ENCODE measurements at places on chromosomes 5 and 9. TPM values are rescaled to one million over a fixed set of nuclear protein-coding genes. Genes with fewer than 3 reads are reported as not detected.

DNA sequence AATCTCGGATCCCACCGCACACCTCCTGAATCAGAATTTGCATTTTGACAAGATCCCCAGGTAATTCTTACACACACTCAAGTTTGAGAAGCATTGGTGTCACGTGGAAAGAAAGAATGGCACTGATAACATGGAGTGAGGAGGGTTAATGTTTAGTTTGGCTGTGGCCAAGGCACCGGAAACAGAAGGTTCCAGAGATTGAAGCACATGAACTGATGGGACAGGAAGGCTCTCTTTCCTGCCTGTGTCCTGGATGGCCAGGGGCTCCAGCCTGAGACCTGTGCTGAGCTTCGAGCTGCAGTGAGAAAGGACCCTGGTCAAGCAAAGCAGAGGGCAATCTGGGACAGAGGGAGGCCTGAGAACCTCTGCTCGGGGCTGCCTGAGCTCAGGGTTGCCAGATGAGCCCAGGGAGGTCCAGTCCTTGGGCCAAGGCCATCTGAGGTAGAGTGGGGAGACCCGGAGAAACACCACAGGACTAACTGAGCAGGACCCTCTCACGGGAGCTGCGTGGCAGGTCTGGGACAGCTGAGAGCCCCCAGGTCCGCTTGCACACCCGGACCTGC lies 27.3 kb downstream of the AFAP1L1 start:
- H3K36me3 ChIP-seq = no peaks in the 10 kb centered on the region
- DNase-seq = no peak
- no peak overlapping the region for H3K27ac ChIP-seq
- no peaks in the 10 kb centered on the region for H3K4me1 ChIP-seq
- H3K4me3 ChIP-seq = no peak overlapping the region

GRCh38 chr5:4703931-4704458 lies 436.1 kb upstream of the ADAMTS16 start:
- H3K4me1 ChIP-seq = no peaks in the 10 kb centered on the region
- H3K27me3 ChIP-seq = no peaks in the 10 kb centered on the region
- DNase-seq = no peak
- H3K36me3 ChIP-seq = no peaks in the 10 kb centered on the region
- no peak overlapping the region for H3K27ac ChIP-seq
- no peak overlapping the region for H3K4me3 ChIP-seq

GRCh38 chr5:151619812-151620460 lies 28.8 kb upstream of the FAT2 start:
- no peaks in the 10 kb centered on the region for H3K36me3 ChIP-seq
- H3K4me3 ChIP-seq = no peak overlapping the region
- DNase-seq = peak; percentile 73
- H3K27me3 ChIP-seq = no peaks in the 10 kb centered on the region
- H3K27ac ChIP-seq = no peak overlapping the region

GRCh38 chr9:4235871-4236804 lies 63.7 kb downstream of the GLIS3 start:
- DNase-seq = no peak
- 0 out of 2 replicates have a peak, but pooled peaks cover 2% of the 10 kb centered on the region for H3K4me1 ChIP-seq
- no peaks in the 10 kb centered on the region for H3K36me3 ChIP-seq
- no peak overlapping the region for H3K4me3 ChIP-seq
- H3K27ac ChIP-seq = peak overlapping the region; percentile 61
- H3K27me3 ChIP-seq = no peaks in the 10 kb centered on the region

LCN10 gene
- total RNA-seq = 0.75 TPM

GRCh38 chr9:15160673-15161072 lies 146.3 kb downstream of the TTC39B start:
- no peak for DNase-seq
- no peak overlapping the region for H3K27ac ChIP-seq
- H3K4me3 ChIP-seq = no peak overlapping the region
- no peaks in the 10 kb centered on the region for H3K36me3 ChIP-seq
- no peaks in the 10 kb centered on the region for H3K27me3 ChIP-seq

- no peaks in the 10 kb centered on the region for H3K4me1 ChIP-seq
- no peaks in the 10 kb centered on the region for H3K27me3 ChIP-seq
- H3K27ac ChIP-seq = no peak overlapping the region
- DNase-seq = no peak
Measured at GRCh38 chr9:114309096-114309495, 13.8 kb upstream of the ORM1 start.

DUSP1 gene
- total RNA-seq = 11.3 TPM

DNA sequence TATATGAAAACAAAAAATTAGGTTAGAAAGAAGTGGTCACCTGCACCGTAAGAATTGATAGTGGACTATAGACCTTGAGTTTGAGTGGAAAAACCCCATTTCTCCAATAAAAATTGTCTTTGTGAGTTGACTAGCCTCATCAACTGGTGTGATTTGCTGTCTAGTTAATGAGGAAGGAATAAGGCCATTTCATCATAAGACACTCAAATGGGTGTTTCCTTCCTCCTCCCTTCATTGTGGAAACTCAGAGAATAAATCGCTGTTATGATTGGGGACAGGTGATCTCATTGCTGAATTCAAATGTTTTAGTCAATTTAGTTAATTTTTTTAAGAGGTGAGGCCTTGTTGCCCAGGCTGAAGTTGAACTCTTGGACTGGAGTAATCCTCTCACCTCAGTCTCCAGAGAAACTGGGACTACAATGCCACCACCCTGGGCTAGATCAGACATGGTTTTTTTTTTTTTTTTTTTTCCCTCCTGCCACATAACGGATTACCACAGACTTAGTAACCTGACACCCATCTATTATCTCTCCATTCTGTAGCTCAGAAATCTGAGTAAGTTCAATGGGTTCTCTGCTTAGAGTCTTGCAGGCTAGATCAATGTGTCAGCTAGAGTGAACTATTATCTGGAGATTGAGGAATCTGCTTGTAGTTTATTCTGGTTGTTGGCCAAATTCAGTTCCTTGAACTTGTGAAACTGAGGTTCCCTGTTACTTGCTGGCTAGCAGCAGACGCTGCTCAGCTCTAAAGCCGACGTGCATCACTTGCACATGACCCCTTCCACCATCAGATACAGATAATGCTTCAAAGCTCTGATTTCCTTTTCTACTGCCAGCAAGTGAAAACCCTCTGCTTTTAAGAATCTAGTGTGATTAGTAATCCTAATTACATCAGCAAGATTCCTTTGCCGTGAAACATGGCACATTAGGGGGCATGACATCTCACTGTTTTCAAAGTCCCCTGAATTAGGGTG lies 663.8 kb upstream of the CDH9 start:
- H3K36me3 ChIP-seq = no peaks in the 10 kb centered on the region
- H3K27me3 ChIP-seq = no peaks in the 10 kb centered on the region
- DNase-seq = no peak
- peaks cover 6% of the 10 kb centered on the region for H3K4me1 ChIP-seq
- H3K4me3 ChIP-seq = no peak overlapping the region
- H3K27ac ChIP-seq = no peak overlapping the region

PLGRKT gene
- 19.6 TPM for total RNA-seq

DNA sequence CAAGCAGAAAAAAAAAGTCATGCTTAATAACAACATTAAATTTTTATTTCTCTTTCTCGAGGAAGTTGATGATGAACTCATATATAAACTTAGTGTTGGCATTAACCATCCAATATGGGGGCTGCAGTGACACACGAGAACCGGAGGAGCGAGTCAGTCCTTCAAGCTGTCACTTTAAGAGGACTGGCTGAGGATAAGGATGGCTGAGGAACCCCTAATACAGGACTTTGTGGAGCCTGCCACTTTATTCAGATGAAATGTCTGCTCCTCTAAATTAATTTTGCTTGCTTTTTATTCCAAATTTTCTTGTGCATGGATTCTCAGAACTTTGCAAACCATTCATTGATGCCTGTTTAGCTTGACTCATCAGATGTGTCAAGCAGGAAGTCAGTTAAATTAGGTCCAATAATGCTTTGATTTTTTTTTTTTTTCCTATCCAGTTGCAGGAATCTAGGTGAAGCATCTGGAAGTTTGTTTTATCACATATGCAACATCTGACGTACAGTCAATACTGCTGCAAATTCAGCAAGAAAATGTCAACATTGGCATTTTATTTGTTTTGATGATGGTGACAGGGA lies 144.2 kb upstream of the COL5A1 start:
- no peak overlapping the region for H3K27ac ChIP-seq
- DNase-seq = no peak
- no peaks in the 10 kb centered on the region for H3K4me1 ChIP-seq
- no peak overlapping the region for H3K4me3 ChIP-seq
- H3K27me3 ChIP-seq = peaks cover 2% of the 10 kb centered on the region

DRD1 gene
- not detected for total RNA-seq

DNA sequence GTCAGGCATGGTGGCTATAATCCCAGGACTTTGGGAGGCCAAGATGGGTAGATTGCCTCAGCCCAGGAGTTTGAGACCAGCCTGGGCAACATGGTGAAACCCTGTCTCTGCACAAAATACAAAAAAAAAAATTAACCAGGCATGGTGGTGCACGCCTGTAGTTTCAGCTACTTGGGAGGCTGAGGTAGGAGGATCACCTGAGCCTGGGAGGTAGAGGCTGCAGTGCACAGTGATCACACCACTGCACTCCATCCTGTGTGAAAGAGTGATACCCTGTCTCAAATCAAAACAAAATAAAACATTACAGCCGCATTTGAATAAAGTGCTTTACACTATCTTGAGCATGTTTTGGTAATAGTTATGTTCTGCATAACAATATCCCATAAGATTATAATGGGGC lies 74.0 kb downstream of the IQGAP2 start:
- H3K36me3 ChIP-seq = peaks cover 3% of the 10 kb centered on the region
- H3K27ac ChIP-seq = no peak overlapping the region
- H3K27me3 ChIP-seq = no peaks in the 10 kb centered on the region
- no peak overlapping the region for H3K4me3 ChIP-seq
- no peak for DNase-seq

DNA sequence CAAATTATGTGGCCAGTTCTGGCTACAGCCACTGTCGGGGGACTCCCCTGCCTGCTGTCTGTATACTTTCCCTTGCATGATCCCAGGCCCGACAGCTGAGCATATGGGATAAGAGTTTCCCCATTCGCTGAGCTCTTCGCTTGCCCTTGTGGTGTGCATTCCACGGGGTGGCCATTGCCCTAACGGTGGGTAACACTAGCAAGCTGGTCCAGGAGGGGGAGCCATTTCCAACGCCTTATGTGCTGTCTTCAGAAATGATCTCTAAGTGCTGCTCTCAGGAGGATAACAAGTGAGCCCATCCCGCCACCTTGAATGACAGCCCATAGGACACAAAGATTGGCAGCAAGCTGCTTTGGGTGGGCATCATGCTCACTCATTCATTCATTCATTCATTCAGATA lies 190.9 kb downstream of the FSTL4 start:
- peak; percentile 69 for DNase-seq
- no peaks in the 10 kb centered on the region for H3K27me3 ChIP-seq
- no peak overlapping the region for H3K4me3 ChIP-seq
- H3K36me3 ChIP-seq = no peaks in the 10 kb centered on the region
- H3K27ac ChIP-seq = no peak overlapping the region

Measured in H9 (cell line).